ENCODE measurements at places on chromosomes 1 and 21.

GRCh38 chr21:29301691-29302090 lies 3.0 kb downstream of the BACH1 start:
- DNase-seq = no peak

DNA sequence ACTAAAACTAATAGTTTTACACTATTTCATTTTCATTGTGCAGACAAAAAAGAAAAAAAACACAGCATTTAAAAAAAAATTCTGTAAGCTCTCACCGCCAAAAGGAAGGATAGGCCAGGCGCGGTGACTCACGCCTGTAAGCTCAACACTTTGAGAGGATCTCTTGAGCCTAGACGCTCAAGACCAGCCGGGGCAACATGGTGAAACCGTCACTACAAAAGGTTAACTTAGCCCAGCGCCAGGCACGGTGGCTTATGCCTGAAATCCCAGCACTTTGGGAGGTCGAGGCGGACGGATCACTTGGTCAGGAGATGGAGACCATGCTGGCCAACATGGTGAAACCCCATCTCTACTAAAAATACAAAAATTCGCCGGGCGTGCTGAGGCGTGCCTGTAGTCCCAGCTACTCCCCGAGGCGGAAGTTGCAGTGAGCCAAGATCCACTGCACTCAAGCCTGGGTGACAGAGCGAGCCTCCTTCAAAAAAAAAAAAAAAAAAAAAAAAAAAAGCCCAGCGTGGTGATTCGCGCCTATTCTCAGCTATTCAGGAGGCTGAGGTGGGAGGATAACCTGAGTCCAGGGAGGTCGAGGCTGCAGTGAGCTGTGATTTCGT lies 14.3 kb upstream of the SPEN start:
- peak; percentile 73 for DNase-seq

DNA sequence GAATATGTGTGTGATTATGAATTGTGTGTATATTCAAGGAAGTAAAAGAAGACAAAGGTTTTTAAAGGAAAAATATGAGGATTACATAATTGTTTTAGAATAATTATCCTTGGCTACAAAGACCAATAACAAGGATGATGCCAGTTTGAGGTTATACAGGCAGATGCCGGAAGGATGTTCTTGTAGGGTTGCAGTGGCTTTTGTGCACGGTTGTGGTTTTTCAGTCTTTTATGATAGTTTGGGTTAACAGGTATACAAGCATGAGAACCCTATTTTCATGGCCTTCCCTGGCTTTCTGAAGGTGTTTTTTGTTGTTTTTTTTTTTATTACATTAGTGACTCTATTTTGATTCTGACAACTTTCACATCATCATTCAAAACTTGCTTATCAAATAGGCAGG lies 4.9 kb downstream of the CR2 start:
- DNase-seq = no peak

- peak; percentile 66 for DNase-seq
Measured at GRCh38 chr1:66231217-66231616, 302.7 kb upstream of the SGIP1 start.

- DNase-seq = no peak
Measured at GRCh38 chr1:209458921-209459320, 124.6 kb upstream of the CAMK1G start.

DNA sequence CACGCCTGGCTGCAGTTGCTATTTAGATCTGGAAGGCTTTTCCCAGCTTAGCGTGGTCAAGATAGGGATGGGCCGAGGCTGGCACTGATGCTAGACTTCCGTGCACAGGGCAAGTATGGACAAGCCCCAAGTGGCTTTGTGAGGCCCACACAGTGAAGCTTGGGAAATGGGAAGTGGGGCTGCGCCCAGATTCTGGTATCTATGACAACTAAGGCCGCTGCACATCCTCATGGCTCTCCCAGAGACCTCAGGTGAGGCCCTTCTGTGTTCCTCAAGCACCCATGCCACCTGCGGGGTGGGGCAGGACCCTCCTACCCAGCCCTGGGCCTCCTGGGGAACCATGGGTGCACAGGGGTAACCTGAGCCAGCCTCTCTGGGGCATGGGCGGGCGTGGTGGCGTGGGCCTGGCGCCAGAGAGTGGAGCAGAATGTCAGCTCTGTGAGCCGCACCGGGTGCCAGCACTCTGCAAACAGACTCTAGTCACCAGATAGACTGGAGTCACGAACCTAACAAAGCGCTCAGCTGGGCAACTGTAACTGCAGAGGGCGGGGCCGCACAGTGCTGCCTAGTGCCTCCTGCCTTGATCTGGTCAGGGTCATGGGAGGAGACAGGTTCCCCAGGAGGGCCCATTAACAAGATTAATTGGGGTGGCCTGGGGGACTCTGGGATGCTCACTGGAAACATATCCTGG lies 46.4 kb downstream of the ELF3 start:
- no peak for DNase-seq

DNA sequence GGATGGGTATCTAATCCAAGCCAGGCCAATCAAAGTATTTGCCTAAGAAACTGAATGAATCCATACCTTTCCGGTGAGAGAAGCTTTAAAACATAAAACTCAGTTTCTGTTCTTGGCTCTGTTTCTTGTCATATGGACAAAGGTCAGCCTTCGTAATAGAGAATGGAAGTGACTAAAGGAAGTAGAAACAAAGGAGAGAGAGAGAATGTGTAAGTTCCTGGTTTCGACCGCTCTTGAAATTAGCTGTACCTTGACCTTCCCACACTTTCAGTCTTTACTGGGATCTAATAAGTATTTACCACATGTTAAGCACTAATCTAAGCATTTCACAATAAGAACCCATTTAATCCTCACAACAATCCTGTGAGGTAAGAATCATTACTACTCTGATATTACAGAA lies 19.6 kb upstream of the CLCA4 start:
- no peak for DNase-seq

DNA sequence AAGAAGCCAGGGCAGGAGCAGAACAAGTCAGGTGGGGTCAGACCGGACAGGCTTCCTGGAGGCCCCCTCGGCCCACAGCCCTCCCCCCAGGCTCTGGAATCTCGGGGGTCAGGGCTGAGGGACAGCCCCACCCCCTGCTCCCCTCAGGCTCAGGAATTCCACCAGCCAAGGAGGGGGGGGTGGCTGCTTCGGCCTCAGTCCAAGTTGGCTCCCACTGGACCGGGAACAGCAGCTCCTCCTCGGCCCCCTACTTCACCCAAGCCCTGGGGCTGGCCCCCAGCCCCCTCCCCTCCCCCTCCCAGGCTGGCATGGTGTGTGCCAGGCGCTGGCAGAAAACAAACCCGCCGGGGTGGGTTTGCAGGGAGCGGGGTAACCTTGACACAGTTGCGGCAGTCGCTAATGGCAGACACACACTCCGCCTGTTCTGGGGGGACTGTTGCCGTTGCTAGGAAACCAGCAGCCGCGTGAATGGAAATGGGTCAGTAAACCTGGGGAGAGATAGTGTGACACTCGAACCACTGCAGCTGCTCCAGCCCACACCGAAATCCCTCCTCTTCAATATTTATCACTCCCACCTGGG lies 32.4 kb downstream of the AHDC1 start:
- DNase-seq = no peak

GRCh38 chr21:40404396-40404800 lies 442.6 kb downstream of the DSCAM start:
- DNase-seq = no peak

- no peak for DNase-seq
Measured at GRCh38 chr1:160623862-160624261, 23.0 kb downstream of the SLAMF1 start.

GRCh38 chr1:102118150-102118549 lies 121.4 kb upstream of the OLFM3 start:
- DNase-seq = no peak

- peak; percentile 73 for DNase-seq
Measured at GRCh38 chr1:96388421-96389310, 332.9 kb upstream of the PTBP2 start.

- no peak for DNase-seq
Measured at GRCh38 chr21:36624105-36624504, 74.8 kb upstream of the SIM2 start.

GRCh38 chr1:234746798-234747196 lies 136.8 kb upstream of the IRF2BP2 start:
- DNase-seq = no peak

DNA sequence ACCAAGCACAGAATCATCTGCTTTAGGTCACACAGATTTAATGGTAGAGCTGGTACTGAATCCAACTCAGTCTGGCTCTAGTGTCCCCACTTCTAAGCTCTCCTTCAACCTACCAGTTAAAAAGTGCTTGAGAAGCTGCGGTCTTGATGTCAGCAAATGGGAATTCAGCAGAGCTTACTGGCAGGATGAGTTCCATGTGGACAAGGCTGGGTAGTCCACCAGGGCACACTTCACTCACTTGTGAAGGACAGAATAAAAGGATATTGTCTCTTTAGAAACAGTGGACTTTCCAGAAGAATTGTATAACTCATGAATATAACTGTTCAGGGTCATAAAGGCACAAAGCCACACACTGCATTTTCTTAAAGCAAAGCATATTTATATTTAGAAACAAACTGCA lies 35.1 kb upstream of the GUCA2B start:
- DNase-seq = no peak

GRCh38 chr1:201530741-201531531 lies 8.0 kb upstream of the NAV1 start:
- peak; percentile 94 for DNase-seq

- no peak for DNase-seq
Measured at GRCh38 chr1:225908773-225909172, 15.3 kb downstream of the PYCR2 start.

DNA sequence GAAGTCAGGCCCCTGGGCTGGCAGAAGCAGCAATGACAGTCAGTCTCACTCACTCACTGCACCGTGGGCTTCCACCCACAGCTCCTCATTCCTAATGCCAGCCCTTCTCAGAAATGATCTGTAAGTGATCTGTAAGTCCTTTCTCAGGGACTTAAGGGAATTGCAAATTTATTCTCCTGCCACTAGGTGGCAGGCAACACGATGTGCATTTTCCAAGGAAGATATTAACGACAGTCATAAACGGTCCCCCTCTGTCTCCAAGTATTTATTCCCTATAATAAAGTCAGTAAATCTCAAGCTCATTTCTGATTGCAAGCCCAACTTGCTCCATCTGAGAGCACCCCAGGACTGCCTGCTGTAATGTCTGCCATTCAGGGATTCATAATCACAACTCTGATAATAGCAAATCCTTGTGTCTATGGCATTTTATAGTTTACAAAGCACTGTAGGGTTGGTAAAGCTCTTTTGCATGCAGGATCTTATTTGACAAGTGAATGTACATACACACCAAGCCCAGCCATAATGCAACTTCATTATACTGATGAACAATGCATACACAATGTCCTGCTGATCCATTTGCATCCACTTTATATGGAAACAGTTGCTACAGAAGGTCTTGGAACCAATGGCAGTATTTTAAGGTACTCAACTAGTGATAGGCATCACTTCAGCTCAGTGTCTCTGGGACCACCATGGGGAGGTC lies 380.5 kb upstream of the CAMK1G start:
- peak; percentile 23 for DNase-seq

DNA sequence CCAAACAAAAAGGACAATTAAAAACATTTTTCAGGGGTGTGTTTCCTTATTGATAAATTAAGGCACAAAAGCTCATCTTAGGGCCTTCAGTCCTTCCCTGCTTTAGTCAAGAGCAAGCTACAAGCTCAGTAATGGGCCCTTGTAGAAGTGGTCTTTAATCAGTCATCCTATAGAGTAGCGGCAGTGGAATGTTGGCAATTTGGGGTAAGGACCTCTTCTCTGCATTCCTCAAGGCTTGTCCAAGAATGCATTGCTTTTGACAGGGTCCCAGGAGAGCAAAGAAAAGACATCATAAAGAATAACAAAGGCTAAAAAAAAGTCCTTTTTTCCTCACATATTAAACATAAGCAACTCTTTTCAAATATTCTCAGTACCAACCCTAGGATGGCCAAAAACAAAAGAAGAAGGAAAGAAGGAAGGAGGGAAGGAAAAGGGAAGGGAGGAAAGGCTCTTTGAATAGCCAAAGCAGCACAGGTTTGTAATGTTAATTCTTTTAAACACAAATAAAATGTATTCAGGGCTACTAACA lies 27.3 kb upstream of the CAMK1G start:
- no peak for DNase-seq

- no peak for DNase-seq
Measured at GRCh38 chr1:18849261-18849711, 10.2 kb downstream of the TAS1R2 start.
